Left renal pelvis (tissue), 4 donors: ENCODE measurements at places on chromosomes 2 and 18. TPM values are rescaled to one million over a fixed set of nuclear protein-coding genes. Genes with fewer than 3 reads are reported as not detected.

DNA sequence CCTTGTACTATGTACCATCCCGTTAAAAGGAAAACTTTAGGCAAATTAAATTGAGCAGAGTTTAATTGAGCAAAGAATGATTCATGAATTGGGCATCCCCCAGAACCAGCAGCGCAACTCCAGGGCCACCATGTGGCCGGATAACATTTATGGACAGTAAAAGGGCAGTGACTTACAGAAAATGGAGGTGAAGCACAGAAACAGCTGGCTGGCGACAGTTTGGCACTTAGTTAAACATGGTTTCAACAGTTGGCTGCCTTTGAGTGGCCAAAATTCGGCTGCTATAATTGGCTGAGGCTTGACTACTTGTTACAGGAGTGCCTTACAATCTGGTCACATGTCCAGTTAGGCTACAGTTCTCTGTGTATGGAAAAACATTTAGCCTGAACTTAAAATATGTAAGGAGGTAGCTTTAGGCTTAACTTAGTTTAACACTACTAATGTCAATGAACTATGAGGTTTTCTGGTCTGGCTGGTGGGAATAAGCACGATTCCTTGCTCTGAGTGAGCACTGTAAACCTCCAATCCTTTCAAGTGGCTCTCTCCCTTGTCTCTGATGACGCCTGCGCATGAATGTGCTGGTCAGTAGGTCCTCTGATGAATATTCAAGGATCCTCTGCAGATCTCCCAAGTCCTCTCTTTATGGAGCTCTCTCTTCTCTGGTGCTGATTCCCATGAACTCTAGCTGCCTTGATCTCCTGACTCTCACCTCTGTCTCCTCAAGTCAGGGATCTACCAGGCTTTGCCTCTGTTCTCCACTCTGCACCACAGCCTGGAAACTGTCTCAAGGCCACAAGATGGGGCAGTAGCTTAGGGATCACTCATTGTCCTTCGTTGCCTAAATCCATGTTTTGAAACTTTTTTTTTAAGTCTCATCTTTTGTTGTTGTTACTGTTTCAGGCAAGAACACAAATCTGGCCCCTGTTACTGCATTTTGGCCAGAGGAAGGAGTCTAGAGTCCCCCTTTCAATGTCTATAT lies 24.4 kb upstream of the RAB31 start:
- DNase-seq: no peak

GRCh38 chr18:22110461-22110924 lies 58.9 kb upstream of the GATA6 start:
- DNase-seq: no peak

GRCh38 chr18:75828379-75828778 lies 400.9 kb upstream of the SMIM21 start:
- no peak for DNase-seq

- DNase-seq: no peak
Measured at GRCh38 chr18:39486268-39486667, 1920.7 kb upstream of the CELF4 start.

- DNase-seq: no peak
Measured at GRCh38 chr2:42249887-42250286, 80.7 kb downstream of the EML4 start.

GRCh38 chr2:63124850-63125249 lies 74.2 kb downstream of the OTX1 start:
- DNase-seq: no peak

Gene LYPD1
- 107 TPM for polyA plus RNA-seq

Gene INPP4A
- polyA plus RNA-seq: 19.1 TPM

Gene VIL1
- polyA plus RNA-seq: 23.8 TPM

Gene C2orf66
- 0.18 TPM for polyA plus RNA-seq
